ENCODE measurements at places on chromosomes 5 and 9. TPM values are rescaled to one million over a fixed set of nuclear protein-coding genes. Genes with fewer than 3 reads are reported as not detected.

The SPATA6L gene
- 0.92 TPM for total RNA-seq

The SLC25A2 gene
- not detected for total RNA-seq

DNA sequence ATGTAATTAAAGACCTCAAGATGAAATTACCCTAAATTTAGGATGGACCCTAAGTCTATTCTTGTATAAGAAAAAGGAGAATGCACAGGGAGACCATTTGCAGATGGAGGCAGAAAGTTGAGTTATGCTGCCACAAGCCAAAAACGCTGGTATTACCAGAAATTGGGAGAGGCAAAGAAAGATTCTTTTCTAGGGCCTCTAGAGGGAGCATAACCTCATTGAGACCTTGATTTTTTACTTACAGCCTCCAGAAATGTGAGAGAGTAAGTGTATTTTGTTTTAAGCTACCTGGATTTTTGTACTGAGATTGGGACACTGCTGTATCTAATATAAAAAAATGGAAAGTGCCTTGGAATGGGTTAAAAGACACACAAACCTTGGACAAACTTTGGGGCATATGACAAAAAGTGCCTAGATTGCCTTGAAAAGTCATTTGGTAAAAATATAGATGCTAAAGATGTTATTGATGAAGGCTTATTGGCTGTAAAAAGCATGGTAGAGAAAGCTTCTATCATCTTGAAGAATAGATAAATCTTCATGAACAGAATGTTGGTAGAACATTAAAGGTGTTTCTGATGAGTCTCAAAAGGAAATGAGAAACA is 174.7 kb upstream of the PRDM9 start:
- peak; percentile 27 for DNase-seq

DNA sequence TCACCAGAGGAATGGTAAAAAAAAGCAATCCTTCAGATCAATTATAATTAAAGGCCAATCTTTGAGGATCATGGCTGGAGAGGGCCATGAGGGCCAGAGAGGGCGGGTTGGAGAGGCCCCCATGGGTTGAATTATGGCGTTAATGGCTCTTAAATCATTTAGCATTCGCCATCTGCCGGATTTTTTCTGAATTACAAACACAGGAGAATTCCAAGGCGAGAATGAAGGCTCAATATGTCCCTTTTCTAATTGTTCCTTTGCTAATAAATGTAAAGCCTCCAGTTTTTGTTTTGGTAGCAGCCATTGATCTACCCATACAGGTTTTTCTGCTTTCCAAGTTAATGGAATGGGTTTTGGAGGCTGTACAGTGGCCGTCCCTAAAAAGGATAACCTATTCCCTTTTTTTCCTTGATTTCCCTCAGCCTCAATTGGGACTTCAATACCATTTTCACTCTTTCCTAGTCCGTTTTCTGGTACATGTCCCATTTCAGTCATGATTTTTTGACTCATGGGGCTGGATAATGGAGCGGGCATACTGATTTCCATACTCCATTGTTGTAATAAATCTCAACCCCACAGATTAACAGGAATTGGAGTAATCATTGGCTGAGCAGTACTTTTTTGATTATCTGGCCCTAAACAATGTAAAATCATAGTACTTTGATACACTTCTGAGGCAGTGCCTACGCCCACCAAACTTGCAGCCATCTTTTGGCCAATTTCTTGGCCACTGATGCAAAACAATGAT is 6.7 kb upstream of the TMEM141 start:
- no peak for DNase-seq

DNA sequence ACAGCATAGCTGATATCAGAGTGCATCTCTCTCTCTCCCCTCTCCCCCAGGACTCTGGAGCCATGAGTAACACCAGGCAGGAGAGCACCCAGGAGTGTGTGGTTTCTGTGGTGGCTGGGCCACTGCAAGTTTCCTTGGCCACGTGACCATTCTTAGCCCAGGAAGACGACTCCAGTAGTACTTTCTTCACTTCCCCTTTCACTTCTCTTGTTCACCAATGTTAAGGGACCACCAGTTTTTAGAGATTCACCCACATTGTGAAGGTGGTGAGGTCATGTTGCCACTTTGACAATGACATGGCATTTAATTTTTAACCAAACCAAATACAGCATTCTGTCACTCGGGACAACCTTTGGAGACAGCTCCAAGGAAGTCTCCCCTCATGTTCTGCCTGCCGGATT is 17.9 kb upstream of the DAPK1 start:
- DNase-seq = peak; percentile 67

- DNase-seq = no peak
Measured at GRCh38 chr5:108607421-108607820, 140.3 kb upstream of the FER start.

DNA sequence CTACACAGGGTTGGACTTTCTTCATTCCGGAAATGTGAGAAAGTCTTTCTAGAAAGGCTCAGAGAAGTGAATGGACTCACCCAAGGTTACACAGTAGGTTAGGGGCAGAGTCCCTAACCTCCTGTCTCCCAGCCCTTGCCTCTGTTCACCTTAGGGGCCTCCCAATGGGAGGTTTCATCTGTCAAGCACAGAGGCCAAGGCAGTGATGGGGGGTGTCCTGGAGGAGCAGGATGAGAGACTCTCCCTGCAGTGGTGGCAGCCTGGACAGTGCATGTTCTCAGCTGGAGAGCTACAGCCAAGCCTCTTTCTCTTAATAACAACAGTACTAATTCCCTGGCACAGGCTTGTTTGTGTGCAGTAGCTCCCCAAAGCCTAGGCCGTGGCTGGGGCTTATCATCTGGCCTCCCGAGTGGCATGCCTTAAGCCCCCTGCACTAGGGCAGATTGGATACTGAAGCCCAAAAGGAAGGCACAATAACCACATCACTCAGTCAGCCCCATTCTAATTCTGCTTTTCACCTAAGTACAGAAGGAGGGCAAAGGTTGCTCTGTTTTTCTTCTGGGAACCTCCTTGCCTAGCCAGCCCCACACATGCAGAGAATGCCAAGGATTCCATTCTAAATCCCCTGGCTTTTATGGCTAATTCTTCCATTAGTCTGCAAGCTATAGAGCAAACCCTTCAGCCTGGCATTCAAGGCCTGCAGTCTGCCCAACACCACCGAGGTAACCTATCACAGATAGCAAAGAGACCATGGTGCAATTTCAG is 50.2 kb upstream of the XPA start:
- DNase-seq = no peak

- no peak for DNase-seq
Measured at GRCh38 chr9:106861640-106862109, 1.3 kb upstream of the ZNF462 start.

- no peak for DNase-seq
Measured at GRCh38 chr9:7799944-7800285, 337 bp upstream of the DMAC1 start.

Measured in HT1080 (cell line).